ENCODE measurements at places on chromosomes 5 and 9.

GRCh38 chr9:37251452-37251851 is 131.1 kb downstream of the ZCCHC7 start:
- DNase-seq: no peak

- no peak for DNase-seq
Measured at GRCh38 chr5:107518616-107519015, 152.1 kb downstream of the EFNA5 start.

DNA sequence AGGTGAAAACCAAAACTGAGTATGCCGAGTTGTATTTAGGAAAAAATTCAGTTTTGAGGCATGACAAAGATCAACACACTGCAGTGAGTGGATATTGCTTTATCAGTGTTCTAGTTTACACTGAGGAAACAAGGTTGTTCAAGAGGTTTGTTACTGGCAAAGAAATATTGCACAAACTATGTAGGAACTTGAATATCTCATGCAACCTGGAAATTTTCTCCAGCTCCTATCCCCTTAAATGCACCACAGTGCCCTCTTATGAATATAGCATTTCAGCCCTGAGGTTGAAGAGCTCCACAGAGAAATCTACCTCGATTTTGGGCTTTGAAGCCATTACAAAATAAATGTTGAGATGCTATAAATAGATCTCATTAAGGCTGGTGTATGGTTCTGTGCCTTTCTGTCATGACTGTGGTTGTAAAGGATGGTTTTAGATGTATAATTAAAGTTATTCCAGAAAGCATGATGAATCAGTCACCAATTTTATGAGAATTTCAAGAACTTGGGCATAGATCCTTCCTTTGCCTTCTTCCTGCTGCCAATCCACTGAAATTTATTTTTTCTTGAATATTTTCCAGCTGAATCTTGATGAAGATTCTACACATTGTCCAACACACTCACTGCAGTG is 159.3 kb downstream of the SPATA31D1 start:
- DNase-seq: no peak

GRCh38 chr9:30775236-30775635 is 1609.2 kb upstream of the ACO1 start:
- no peak for DNase-seq

- no peak for DNase-seq
Measured at GRCh38 chr9:20189871-20190270, 401.0 kb upstream of the SLC24A2 start.

- DNase-seq: peak; percentile 30
Measured at GRCh38 chr9:13412331-13412730, 132.8 kb upstream of the MPDZ start.

DNA sequence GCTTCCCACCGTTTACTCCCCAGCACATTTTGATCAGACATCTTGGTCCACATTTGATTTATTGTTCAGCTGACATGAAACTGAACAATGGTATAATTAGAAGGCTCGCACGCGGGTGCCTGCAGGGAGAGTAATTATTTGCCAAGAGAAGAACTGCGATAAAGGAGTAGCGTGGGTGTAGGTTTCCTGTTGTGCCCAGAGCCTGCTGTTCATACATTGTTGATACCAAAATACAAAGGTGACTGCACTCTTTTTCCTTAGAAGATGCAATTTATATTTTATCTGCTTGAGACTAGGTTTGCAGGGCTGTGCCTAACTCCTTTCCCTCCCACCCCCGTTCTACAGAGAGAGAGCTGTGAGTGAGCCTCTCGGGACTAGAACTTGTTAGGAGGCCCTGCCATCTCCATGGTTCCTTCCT is 241.8 kb upstream of the MSX2 start:
- no peak for DNase-seq

- DNase-seq: no peak
Measured at GRCh38 chr9:88736136-88736637, 201.2 kb downstream of the NXNL2 start.

DNA sequence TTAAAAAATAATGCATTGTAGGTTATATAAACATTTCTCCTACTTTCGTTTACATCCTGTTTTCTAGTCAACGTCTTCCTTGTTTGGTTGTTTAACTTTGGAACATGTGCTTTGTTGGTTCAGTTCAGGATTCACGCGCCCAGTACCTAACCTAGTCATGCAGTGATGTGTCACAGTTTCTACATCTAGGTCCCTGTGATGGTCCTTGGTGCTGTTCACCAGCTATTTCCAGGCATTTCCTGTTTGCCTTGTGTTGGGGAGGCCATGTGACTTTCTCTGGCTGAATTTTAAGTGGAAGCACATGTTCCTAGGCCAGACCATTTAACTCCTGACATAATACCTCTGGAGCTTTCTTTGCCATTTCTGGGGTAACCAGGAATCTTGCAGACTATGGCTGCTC is 292.3 kb downstream of the SMARCA2 start:
- DNase-seq: peak; percentile 54

GRCh38 chr5:163916376-163916775 is 411.0 kb downstream of the MAT2B start:
- DNase-seq: peak; percentile 87

GRCh38 chr9:78397045-78397444 is 100.1 kb downstream of the PSAT1 start:
- DNase-seq: no peak

- DNase-seq: peak; percentile 38
Measured at GRCh38 chr5:107808671-107809137, 138.0 kb upstream of the EFNA5 start.

DNA sequence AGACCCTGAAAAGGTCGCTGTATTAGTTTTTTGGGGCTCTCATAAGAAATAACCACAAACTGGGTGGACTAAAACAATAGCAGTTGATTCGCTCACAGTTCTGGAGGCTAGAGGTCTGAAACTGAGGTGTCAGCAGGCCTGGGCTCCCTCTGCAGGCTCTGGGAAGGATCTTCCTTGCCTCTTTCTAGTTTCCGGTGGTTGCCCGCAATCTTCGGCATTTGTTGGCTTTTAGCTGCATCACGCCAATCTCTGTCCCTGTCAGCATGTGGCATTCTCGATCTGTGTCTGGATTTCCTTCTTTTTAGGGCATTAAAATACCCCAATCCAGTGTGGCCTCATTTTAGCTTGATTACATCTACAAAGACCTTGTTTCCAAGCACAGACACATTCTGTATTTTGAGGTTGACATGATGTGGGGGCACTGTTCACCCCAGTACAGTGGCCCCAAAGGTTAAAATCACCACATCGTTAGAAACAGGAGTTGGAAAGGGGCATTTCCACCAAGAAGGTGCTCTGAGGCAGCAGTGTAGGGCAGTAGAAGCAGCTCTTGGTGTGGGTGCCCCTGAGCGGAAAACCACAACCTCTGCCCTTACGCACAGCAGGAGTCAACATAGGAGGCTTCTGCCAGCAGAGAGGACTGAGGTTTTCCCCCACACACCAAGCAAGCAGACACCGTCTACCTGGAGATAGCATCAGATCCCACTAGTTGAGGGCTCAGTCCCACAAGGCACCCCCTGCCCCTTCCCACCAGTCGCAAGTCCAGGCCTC is 13.5 kb downstream of the ZNF79 start:
- peak; percentile 21 for DNase-seq

DNA sequence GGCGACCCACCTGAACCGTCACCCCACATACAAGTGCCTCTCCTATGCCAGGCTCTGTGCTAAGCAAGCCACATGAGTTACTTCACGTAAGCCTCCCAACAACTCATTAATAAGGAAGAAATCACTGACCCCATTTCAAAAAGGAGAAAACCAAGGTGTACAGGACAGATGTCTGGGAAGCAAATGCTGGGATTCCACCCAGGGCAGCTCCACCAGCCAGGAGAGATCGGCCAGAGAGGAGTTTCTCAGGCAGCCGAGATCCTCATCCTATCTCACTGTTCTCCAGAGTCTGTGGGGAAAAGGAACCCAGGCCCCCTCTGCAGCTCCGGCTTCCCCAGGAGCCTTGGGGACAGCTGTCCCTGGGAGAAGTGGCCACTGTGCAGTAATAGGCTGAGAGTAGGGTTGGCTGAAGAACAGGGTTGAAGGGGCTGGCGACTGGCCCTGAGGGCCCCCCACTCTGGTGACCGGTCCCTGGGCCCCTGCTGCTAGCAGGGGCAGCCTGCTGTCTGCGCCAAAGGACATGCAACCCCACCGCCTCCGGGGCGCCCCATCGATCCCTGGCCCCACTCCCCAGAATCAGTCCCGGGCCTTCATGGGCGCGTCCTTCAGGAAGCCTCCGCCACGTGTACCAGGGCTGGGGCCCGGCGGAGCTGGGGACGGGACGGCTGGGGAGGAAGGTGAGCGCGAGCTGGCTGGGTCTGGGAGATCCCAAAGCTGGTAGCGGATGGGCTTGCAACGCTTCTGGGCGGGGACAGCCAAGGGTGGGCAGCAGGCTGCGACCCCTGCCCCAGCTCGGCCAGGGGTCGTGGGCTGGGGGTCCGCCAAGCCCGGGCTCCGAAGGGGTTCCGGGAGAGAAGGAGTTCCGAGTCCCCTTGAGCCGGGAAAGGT is 44.1 kb upstream of the STXBP1 start:
- no peak for DNase-seq

DNA sequence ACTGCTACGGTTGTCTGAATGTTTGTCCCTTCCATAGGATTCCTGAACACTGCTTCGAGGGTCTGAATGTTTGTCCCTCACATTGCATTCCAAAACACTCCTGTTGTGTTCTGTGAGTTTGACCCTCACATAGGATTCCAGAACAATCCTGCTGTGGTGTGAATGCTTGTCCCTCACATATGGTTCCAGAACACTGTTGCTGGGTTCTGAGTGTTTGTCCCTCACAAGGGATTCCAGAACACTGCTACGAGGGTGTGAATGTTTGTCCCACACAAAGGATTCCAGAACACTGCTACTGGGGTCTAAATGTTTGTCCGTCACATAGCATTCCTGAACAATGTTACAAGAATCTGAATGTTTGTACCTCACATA is 201.2 kb downstream of the FOXD4L6 start:
- no peak for DNase-seq

- no peak for DNase-seq
Measured at GRCh38 chr5:169098331-169099121, 202.4 kb downstream of the SLIT3 start.

DNA sequence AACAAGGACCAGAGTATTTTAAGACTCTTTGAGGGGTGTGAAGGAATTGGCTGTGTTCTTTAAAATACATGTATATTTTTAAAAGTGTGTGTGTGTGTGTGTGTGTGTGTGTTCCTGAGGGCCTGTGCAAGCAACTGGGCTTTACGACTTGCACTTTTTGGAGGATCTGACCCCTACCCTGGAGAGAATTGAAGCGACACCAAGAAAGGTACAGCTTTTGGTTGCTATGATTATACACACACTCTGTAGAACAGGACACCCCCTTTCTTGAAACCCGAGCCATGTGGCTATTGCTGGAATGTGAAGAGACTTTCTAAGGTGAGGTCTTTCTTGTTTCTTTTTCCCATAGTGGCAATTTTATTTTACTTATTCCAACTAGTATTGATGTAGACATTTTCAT is 988 bp downstream of the SHISAL2B start:
- DNase-seq: no peak

GRCh38 chr5:79396265-79396664 is 117.7 kb downstream of the HOMER1 start:
- peak; percentile 51 for DNase-seq

DNA sequence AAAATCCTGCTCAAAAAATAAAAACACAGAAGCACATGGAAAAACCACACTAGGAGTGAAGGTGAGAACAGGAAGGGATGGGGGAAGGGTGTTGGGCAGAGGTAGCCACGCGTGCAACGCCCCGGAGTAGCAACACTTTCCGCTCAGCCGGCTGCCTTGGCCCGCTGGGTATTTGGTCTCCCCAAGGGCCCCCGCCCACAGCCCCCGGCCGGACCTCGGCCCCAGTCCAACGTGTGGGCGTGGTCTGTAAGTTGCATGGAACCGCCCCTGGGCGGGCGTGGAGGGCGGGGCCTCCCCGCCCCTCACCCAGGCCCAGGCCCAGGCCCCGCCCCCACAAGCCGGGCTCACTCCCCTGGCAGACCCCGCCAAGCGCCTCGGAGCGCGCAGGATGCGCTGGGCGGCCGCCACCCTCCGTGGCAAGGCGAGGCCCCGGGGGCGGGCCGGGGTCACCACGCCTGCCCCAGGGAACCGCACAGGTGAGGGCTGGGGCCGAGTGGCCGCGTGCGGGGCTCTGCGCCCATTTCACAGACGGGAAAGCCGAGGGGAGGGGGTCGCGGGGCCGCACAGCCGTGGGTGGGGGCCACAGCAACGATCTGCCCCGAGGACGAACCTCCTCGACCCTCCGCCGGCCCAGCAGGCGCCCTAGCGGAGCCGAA is at the start of gene SUSD3:
TSS of gene SUSD3 (plus strand) at position 347 of the 656 bp plus-strand sequence. CDS start at position 389, 42 bp downstream.
- DNase-seq: peak; percentile 35

DNA sequence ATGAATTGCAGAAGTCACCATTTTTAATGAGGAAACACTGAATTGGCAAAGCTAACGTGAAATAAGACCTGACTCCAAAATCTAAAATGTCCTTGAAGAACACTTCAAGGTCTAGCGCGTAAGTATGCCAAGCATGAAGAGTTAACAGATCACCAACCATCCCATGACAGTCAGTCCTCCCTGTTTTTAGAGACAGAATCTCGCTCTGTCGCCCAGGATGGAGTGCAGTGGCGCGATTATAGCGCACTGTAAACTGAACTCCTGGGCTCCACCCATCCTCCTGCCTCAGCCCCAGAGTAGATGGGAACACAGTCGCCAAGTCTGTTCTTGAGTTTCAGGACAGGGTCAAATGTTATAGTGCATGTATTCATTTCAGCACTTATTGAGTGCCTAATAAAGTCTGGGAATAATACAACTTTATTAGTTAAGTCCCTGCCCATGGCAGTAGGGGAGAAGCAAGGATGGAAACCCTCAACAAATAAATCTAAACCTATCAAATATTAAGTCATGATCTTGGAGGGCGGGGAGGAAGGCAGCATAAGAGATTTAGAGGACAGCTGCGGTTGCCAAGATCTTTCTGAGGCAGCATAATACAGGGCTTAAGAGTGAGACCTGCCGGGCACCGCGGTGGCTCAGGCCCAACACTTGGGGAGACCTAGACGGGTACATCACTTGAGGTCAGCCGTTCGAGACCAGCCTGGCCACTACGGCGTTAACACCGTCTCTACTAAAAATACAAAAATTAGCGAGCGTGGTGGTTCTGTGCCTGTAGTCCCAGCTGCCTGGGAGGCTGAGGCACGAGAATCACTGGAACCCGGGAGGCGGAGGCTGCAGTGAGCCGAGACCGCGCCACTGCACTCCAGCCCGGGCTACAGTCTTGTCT is 1.1 kb downstream of the ATPSCKMT start:
- no peak for DNase-seq
